ENCODE measurements at places on chromosomes 6 and 20.
A peak's percentile ranks its signal among the peaks of the same experiment; 100 is the strongest.

- no peak for DNase-seq
Measured at GRCh38 chr6:48255094-48255493, 144.1 kb upstream of the PTCHD4 start.

- DNase-seq: no peak
Measured at GRCh38 chr20:9211016-9211760, 142.3 kb downstream of the PLCB4 start.

DNA sequence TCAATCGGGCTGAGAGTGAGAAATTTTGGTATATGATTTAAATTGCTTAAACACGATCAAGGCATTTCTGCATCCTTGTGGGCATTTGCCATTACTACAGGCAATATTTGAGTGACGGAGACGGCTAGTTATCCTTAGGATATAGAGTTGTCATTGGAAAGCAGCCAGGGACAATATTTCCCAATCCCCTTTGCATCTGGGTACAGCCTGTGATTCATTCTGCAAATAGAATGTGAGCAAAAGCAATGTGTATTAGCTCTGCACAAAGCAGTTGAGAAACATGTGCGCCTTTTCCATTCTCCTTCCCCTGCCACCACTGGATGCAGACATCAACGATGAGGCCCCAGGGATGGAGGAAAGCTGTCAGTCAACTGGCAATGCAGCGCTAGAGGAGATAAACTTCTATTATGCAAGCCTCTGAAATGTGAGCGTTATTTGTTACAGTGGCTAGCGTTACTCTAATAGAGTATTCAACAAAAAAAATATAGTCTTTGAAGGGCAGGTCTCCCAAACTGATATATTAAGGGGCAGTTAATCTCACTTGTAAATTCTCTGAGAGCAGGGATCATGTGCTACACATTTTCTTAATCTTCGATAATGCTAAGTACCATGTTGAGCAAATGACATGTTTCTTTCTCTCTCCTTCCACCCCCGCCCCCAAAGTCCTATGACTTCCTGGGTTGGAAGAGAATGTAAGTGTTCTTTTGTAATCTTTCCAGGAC lies 37.1 kb upstream of the NCOA3 start:
- DNase-seq: peak; percentile 99

DNA sequence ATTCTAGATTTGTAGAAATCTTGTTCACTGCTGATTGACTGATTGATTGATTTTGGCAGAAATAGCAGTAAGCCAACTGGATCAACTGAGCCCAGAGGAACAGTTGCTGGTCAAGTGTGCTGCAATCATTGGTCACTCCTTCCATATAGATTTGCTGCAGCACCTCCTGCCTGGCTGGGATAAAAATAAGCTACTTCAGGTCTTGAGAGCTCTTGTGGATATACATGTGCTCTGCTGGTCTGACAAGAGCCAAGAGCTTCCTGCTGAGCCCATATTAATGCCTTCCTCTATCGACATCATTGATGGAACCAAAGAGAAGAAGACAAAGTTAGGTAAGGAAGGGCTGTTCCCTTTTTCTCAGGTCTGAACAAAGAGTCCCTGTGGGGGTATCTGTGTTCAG lies 31.2 kb downstream of the TREML1 start:
- DNase-seq: no peak

DNA sequence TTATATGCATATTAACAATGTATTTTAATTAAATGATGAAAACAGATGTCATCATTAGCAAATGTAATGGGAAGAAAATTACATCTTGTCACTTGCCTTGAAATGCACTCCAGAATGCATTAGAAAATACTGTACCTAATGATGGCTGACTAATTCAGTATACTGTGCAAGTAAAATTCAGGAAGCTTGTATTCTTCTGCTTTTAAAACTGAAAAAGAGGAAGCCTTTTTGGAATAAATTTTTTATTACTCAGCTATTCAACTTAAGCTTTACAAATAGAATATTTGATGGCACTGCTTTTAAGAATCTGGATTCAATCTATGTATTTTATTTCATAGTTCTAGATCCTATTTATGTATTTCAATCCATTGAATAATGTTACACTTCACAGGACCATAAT lies 195.5 kb downstream of the RIMS1 start:
- DNase-seq: no peak

GRCh38 chr6:56160489-56160888 lies 86.9 kb downstream of the COL21A1 start:
- no peak for DNase-seq

DNA sequence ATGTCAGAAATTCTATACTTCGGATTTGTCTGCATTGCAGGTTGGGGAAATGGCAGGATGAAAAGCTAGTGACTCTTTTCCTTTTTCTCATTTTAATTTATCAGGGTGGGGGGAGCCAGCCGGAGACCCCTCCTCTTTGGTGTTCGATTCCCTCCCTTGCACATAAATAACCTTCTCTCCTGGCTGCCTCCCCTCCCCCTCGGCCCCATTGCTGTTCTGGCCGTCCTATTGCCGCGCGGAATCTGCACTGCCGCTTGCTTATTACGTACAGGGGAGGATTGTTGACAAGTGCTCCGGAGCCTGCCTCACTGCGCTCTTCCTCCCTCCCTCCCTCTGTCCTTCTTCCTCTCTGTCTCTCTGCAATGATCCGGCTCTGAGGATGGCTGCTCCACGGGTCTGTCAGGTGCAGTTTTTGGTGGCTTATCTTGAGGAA lies 154.7 kb downstream of the JARID2 start:
- peak; percentile 48 for DNase-seq

- no peak for DNase-seq
Measured at GRCh38 chr6:168358842-168359420, 39.4 kb upstream of the DACT2 start.

DNA sequence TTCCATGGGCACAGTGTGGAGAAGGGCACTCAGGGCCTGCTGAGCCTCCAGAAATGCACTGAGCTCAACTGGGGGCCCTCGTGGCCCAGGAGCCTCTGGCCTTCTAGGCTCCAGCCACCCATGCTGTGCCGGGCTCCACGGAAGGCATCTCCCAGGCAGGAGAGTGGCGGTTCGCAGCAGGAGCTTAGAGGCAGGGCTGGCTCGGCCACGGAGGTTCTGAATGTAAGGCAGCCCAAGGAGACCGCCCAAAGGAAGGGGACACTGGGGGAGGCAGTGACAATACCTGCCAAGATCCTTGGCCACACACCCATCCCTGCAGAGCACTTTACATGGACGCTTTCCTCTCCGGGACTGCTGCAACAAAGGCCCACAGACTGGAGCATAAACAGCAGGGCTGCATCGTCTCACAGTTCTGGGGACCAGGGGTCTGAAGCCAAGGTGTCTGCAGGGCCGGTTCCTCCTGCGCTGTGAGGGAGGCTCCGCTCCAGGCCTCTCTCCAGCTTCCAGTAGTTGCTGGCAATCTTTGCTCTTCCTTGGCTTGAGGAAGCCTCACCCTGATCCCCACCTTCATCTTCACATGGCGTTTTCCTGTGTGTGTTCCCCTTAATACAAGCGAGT lies 128.2 kb upstream of the CDH4 start:
- no peak for DNase-seq

- DNase-seq: no peak
Measured at GRCh38 chr6:109298605-109299264, 83.5 kb downstream of the CD164 start.

All from skin of body (tissue), 3 donors.